Activated naive CD4-positive, alpha-beta T cell treated with anti-CD3 and anti-CD28 coated beads, Interleukin-2, amount 50 U/mL, for 16 hours (primary cell): ENCODE measurements at places on chromosomes 4 and X.

- no peak for DNase-seq
Measured at GRCh38 chrX:107484002-107484726, 34.7 kb downstream of the FRMPD3 start.

DNA sequence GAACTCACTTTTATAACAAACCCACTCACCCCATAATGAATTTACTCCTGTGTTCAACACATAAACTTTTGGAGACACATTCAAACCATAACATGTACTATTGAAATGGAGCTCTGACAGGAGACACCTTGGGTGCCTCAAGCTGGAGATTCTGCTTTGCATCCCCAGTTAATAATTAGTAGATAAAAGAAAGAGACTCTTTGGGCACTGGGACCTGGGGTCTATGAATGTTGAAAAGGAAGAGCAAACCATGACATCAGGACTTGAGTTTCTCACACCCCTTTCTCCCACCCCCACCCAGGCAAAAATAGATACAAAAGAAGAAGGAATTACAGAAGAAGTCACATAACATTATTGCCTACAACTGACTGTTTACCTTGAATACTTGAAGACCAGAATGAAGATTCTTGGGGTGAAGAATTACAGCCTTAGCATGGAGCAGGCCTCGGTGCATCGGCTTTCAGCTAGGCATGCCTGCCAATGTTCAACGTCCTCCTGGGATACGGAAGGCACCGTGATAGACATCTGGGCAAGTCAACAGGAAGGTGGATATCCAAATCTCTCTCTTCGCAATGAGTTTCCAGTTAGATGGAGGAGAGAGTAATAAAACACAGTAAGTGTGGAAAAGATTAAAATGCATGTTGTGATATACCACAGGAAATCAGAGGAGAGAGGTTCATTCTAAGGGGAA, 316.0 kb downstream of the TRIML1 start:
- DNase-seq = no peak

GRCh38 chr4:38865445-38865844, 2.2 kb upstream of the FAM114A1 start:
- DNase-seq = no peak

DNA sequence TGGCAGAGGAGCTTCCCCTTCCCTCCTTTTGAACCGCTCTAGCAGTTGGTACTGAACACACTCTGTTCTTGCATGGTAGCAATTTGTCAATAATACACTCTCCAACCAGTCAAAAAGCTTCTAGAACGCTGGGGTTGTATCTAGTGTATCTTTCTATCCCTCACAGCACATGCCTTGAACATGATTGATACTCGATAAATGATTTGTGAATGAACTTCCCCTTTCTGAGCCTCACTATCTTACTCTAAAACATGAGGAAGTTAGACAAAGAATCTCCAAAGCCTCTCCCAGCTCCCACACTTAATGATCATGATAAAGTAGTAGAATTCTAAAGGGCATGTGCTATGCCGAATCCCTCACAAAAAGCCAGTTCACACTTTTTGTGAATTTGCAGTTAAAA, 64.4 kb downstream of the DLG3 start:
- no peak for DNase-seq

DNA sequence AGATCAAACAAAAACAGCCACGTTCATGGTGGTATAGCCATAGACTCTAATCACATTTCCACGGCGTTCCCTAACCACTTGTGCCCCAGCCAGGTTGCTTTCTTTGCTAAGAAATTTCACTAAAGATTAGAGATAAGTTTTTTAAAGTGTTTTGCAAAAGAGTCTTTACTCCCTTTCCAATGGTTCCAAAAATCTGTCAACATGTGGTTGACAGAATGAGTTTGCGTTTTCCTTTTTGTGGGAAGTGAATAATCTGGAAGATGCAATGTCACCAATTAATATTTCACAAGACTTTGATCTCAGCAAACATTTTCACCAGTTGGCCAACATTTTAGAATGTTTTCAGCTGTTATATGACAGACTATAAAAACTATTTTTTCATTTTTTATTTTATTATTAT, 35.3 kb downstream of the CXCL1 start:
- no peak for DNase-seq

DNA sequence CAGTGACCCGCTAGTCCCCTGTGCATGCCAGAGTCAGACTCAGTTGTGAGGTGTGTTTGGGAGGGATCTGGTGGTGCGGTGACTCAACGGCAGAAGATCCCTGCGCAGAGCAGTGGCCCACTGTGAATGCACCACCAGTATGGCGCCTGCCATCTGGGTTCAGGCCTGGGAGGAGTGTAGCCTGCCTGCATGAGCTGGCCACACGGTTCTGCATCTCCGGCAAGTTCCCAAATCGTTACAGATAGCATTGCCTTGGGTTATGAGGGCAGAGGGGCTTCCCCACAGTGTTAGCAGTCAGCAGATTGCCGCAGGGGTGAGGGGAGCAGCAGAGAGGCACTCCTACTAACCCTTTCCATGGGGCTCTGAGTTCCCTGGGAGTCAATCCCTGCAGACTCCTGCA, 629.6 kb downstream of the TLL1 start:
- no peak for DNase-seq

GRCh38 chrX:144791298-144791697, 456.0 kb upstream of the SPANXN1 start:
- no peak for DNase-seq

GRCh38 chr4:148542922-148543623, 100.9 kb upstream of the NR3C2 start:
- DNase-seq = no peak

DNA sequence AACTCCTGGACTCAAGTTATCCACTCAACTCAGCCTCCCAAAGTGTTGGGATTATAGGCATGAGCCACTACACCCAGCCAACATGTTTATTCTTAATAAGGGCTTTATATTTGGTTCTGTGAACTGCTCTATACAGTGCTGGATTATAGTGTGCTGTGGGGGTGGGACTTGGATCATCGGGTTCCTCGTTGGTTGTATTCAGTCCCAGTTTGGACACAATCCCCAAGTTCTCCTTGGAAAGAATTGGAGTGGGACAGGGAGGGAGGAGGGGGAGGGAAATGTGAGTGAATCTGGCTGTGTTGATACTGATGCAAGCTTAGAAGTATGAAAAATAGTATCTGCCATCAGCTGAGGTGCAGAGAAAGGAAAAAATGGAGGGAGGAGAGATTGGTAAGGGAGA, 121.3 kb downstream of the KIT start:
- DNase-seq = no peak

GRCh38 chr4:112321776-112322684, 24.9 kb downstream of the ALPK1 start:
- peak; percentile 77 for DNase-seq

DNA sequence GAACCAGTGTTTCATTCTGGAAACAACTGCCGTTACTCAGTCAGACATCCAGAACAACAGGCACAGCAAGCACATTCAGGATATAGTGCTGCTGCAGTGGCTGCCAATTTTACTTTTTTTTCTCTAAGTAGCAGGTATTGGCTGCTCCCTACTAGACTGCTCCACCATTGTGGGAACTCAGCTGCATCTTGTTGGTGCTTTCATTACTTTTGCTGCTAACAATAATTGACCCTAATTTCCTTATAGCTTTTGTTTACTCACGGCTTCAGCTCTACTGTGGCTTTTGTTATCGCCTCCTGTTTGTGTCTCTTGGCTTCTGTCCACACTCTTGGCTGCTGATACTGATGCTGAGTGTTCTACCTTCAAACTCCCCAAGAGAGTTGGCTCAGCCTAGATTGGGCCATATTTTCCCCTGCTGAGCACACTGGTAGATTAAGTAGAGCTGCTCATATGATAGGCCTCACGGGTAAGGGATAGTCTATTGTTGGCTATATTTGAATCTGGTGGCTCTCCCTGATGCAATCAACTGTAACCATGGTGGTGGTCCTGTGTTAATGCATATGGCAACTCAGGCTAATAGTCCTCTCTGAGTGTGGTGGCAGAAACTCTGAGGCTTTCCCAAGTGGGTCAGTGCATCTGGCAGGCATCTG, 44.5 kb upstream of the IL2 start:
- DNase-seq = no peak

GRCh38 chr4:117224256-117224655, 138.9 kb upstream of the TRAM1L1 start:
- DNase-seq = no peak

DNA sequence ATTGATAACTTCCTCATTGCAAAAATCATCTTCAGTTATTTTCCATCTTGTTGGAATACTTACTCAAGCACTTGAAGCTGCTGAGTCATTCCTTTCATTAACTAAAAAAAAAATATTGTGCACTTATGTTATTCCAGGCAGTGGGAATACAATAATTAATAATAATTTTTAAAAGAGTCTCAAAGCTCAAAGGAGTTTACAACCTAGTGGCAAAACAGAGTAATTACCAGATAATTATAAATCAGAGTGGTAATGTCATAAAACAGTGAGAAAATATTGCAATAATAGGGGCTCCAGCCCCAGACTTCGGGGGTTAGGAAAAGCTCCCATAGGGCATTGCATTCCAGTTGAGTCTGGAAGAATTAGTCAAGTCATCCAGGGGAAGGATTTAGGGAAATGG, 79.6 kb downstream of the DDX53 start:
- no peak for DNase-seq

DNA sequence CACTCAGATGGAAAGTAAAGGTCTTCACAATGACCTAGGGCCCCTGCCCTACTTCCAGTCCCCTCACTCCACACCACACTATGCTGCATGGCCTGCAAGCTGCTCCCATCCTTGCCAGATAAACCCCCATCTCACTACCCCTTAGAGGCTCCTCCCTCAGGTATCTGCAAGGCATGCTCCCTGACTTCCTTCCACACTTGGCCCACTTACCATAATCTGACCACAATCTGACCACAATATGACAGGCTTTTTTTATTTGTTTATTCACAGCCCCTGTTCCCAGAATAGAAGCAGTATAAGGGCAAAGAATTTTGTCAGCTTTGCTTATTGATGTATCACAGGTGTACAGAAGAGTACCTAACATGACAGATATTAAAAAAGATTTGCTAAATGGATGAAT, 124.7 kb downstream of the CAMK2D start:
- DNase-seq = no peak

DNA sequence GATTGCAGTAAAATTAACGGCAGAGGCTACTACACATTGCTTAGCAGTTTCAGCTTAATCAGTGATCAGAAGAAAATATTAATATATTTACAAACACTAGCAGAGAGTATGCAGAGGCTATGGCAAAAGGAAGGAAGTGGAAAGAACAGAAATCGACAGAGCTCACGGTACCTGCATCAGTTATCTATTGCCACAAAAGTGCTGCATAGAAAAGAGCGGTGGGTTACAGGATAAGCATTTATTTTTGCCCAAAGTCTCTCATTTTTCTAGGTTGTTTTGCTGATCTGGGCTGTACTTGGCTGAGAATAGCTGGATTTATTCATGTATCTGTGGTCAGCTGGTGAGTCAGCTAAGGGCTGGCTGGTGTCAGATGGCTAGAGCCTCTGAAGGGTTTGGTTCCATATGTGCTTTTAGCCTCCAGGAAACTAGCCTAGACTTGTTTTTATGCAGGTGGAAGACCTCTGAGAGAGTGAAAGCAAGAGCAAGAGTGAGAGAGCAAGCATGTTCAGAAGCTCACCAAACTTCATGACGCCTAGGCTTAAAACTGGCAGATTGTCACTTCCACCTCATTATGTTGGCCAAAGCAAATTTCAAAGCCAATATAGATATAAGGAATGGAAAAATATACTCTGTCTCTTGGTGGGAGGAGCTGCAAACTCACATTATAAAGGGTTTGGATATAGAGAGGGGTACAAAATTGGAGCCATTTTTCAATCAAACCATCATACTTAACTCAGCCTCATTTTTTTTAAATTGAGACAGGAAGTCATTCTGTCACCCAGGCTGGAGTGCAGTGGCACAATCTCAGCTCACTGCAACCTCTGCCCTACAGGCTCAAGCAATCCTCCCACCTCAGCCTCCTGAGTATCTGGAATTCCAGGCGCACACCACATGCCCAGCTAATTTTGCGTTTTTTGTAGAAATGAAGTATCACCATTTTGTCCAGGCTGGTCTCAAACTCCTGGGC, 153.2 kb upstream of the RPL34 start:
- no peak for DNase-seq

GRCh38 chr4:158164768-158165213, 8.0 kb downstream of the GASK1B start:
- no peak for DNase-seq

GRCh38 chrX:68914479-68914946, 85.7 kb downstream of the EFNB1 start:
- no peak for DNase-seq

GRCh38 chr4:150381609-150382008, 200.3 kb upstream of the MAB21L2 start:
- DNase-seq = no peak

DNA sequence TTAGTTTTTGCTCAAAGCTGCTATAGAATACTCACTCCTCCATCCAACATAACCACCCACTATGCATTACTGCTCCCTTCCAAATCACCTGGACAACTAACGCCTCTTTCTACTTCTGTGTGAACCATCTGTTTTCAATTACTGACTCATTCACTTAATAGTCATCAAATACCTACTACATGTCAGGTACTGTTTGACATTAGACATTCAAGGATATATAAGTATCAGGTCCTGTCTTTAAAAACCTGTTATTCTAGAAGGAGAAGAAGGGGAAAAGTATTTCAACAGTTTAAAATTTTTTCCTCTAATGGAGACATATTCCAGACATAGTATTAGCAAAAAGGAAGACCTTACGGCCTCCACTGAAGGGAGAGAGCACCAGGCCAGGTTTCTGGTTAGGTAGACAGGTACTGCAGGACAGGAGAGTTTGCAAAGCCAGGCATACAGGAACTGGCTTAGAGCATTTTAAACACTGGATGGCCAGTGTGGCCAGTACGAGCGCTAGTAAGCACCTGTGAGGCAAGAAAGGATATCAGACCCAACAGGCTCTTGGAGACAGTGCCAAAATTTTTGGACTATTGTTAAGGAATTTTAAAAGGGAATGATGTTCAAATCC, 39.0 kb downstream of the SH3RF1 start:
- DNase-seq = no peak

- DNase-seq = no peak
Measured at GRCh38 chr4:6516281-6516680, 43.9 kb upstream of the PPP2R2C start.

DNA sequence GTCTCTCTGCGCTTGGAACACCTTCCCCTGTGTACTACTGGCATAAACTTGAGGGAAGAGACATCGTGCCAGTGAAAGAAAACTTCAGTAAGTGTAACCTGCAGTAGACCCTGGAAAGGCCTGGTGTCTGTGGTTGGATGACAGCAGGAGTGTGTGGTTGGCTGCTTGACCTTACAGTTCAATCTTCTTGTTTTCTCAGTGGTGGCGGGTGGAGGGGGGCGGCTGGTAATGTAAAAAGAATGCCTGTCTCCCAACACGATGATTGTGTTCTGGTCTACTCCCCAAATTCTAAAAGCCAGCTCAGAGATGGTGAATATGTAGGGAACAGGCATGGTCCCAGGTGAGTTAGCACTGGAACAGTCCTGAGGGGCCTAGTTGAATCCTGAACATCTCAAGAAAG, 18.6 kb downstream of the PSMD10 start:
- DNase-seq = no peak

DNA sequence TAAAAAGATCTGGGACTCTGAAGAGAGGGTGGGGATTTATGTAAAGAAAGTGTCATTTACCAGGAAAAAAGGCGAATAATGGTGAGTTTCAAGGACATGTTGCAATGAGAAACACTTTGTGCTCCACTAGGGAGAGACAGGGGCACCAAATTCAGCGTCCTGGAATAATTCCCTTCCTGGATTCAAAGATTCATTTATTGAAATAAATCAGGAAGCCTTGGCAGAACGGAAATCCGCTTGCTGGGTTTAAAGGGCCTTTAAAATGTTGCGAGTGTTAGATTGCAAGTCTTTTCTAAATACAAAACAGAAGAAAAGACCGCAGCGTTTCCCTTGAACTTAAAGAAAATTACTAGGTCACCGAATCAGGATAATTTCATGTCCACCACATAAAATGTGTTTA, 3.8 kb upstream of the ZIC3 start:
- no peak for DNase-seq
